ENCODE measurements at places on chromosomes 5 and 9. TPM values are rescaled to one million over a fixed set of nuclear protein-coding genes. Genes with fewer than 3 reads are reported as not detected.

GRCh38 chr5:143017541-143017940, 247.4 kb downstream of the ARHGAP26 start:
- DNase-seq = no peak

DNA sequence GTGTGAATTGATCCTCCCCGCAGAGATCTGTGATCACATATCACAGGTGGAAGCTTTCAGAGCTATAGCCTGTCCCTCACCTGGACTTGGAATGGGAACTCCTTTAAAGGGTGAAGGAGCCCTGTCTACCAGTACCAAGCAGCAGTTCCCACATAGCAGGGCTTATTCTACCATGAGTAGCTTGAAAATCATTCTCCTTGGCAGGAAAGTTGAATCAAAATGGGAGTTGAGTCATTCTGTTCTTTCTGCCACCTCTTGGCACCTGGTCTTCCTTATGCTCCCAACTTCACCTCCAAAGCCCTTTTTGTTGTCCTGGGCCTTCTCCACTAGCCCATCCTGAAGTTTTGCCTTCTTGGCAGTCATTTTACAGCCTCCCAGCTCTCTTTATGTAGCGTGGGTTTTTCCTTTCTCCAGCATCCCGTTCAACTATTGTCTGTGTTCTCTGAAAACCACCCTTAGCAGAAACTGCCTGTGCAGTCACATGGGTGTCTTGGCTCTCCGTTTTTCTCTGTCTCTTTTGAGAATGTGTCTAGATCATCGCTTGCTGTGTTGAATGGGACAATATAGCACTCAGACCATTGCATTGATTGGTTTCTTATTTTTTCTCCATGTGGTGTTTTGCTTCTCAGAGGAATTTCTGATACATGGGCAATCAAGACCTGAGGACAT, 222.2 kb downstream of the AOPEP start:
- no peak for DNase-seq

DNA sequence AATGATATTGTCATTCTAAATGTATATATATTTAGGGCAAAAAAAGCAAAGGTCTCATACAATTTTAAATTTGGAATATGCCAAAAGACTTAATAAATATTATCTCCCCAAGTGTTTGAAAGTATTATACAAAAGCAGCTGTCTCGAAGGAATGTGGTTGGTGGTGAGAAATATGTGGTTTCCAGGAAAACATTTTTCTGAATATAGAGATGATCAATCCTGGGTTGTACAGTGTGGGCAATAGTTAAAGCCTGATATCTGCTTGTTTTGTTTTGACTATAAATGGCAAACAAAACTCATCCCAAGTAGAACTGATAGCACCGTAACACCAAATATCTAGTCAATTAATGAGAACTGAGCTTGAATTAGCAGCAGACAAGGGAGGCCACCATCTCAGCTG, 391.8 kb upstream of the CD180 start:
- DNase-seq = no peak

GRCh38 chr5:55171471-55171870, 1.5 kb downstream of the CDC20B start:
- DNase-seq = no peak

Gene PLPP7
- total RNA-seq = 3.3 TPM

GRCh38 chr9:91348191-91348807, 13.4 kb downstream of the AUH start:
- no peak for DNase-seq

Gene FOXE1
- not detected for total RNA-seq

DNA sequence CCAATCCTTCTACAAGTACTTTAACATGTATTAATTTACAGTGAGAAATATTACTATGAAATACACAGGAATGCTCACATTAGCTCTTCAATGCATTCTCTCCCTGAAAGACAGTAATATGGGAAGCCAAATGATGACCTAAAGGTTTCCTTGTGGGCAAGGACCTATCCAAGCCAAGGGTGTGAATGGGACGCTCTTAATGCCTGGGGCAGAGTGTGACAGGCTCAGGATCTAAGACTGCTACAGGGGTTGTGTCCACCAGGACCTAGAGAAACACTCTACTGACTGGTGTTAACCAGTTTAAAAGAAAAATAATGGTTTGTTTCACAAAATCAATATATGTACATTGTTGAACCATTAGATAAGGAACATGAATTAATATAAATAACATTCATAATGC, 158.7 kb downstream of the FGF1 start:
- DNase-seq = no peak

Data from Peyer's patch (tissue), 4 donors.